Stimulated activated CD4-positive, alpha-beta T cell treated with anti-CD3 and anti-CD28 coated beads, Interleukin-1b, Interleukin-23, amount 100 ng/mL, for 24 hours (primary cell): ENCODE measurements at places on chromosomes 16 and 17.

- DNase-seq = no peak
Measured at GRCh38 chr17:70636517-70637133, 467.3 kb downstream of the KCNJ2 start.

DNA sequence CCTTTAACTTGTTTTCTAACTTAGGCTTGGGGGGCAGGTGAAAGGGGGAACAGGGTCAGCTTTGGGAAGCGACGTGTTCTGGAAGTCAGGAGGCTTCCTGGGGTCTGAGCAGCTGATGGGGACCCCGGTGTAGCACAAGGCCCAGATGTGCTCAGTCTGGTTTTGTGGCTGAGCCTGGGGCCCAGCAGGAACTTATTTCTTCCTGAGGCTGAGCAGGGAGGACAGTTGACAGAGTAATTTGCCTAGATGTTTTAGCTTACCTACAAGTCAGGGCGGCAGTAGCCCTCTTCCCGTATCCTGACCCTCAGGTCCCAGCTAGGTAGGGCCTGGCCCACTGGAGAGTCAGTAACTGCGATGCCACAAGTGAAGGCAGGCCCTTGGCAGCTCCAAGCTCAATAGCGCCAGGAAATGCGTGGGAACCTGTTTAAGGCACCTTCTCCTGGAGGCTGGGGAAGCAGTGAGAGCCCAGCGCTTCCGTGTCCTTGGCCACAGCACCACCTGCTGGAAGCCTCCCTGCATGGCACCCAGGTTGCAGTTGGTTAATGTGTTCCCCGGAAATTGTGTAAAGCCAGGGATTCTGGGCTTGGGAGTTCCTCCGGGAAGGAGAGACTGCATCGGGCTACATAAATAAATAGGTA lies 5.2 kb downstream of the CCR7 start:
- DNase-seq = peak; percentile 73

GRCh38 chr17:73800893-73801292 lies 156.6 kb upstream of the SDK2 start:
- no peak for DNase-seq

GRCh38 chr17:80426671-80427326 lies 11.8 kb downstream of the ENDOV start:
- DNase-seq = peak; percentile 79

DNA sequence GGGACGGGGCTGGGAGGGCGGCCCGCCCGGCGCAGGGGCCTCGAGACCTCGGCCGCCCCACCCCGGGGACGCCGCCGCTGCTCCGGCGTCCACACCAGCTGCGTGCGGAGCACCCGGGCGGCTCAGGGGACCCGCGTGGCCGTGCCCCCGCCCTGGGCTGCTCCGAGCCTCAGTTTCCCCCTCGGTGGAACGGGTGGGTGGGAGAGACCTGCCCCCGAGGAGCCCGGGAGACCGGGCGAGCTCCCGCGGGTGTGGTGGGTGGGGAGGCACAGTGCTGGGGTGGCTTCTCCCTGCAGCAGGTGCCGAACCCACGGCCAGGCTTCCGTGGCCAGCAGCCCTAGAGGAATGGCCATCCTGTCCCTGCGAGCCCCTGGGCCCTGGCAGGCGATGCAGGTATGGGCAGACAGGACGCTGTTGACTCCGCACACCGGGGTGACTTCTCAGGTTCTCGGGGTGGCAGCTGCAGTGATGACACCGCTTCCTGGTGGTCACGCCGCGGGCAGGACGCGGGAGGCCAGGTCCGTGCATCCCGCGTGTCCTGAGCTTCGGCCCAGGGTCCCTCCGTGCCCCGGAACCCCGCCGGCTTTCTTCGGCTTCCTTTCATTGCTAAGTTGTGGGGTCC lies 677 bp downstream of the DEF8 start:
- no peak for DNase-seq

GRCh38 chr16:75002474-75002873 lies 3.6 kb downstream of the ZNRF1 start:
- no peak for DNase-seq

- no peak for DNase-seq
Measured at GRCh38 chr17:45320931-45321461, 4.2 kb upstream of the MAP3K14 start.

GRCh38 chr17:68819465-68819864 lies 135.7 kb downstream of the ABCA8 start:
- DNase-seq = no peak

DNA sequence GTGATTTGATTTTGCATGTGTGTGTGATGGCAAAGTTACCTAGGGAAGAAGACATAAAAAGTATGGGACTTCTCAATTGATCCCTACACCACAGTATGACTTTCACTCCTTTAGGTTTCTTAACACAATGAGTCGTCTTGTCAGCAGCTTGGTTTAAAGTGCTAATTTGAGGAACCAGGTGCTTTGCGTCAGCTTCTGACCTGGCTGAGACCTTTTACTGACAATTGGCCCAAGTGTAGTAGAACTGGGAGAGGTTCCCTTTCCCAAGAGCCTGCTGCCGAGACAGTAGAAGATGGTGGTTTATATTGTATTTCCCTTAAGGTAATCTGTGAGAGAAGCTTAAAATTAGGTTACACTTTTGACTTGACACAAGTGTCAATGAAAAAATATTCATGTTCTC lies 54.9 kb downstream of the LDHD start:
- DNase-seq = no peak

GRCh38 chr16:51287121-51287755 lies 136.2 kb upstream of the SALL1 start:
- no peak for DNase-seq
